Hindlimb muscle (tissue), 1 donor: ENCODE measurements at places on chromosomes 16 and 17. TPM values are rescaled to one million over a fixed set of nuclear protein-coding genes. Genes with fewer than 3 reads are reported as not detected.

HOXB6 gene
- 1.8 TPM for polyA plus RNA-seq

DNA sequence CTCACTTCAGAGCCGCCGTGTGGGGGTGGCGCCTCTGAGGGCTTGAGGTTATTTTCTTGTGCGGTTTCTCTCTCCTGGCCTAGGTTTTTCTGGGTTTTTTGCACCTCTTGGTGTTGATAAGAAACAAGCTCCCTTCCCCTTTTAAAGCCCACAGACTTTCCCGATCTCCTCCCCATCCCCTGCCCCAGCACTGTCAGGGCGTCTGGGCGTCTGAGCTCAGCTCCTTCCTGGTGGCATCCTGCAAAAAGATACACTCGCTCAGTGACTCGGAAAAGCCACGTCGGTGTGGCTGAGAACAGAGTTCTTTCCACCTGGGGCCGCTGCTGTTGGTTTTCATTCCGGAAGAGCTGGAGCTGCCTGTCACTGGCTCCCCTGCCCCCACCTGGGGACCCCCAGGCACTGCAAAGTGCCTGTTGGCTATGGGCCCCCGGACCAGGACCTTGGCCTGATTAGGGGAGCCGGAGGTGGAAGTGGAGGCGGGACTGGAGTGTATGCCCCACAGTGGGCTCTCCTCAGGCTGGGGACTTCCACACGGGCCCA, 14.5 kb downstream of the BAIAP2 start:
- DNase-seq = no peak

- no peak for DNase-seq
These were observed 13.0 kb downstream of the MT1X start for GRCh38 chr16:56695246-56695645.

DNA sequence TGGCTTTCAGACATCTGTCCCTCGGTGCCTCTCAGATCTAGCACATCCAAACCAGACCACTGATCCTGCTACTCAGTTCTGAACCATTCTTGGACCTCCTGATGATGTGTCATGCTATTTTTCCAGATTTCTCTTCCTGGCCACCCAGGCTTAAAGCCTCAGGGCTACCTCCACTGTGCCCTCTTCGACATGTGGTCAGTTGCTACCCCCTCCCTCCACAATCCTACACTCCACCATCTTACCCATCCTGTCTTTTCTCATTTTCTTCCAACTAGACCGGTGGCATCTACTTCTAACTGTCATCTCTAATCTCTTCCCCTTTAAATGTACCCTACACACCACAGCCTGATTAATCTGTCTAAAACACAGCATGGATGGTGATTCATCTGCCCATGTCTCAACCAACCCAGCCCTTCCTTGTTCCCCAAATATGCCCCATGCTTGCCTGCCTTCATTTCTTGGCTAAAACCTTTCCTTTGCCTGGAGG, 478.6 kb downstream of the SLC39A11 start:
- no peak for DNase-seq

GRCh38 chr16:842061-842476, 41.5 kb upstream of the GNG13 start:
- DNase-seq = peak; percentile 57

GRCh38 chr16:84598360-84598759, 19.5 kb downstream of the COTL1 start:
- DNase-seq = no peak

GRCh38 chr16:28133666-28134065, 70.2 kb upstream of the GSG1L start:
- no peak for DNase-seq

- no peak for DNase-seq
These were observed 62.7 kb upstream of the IRX6 start for GRCh38 chr16:55261301-55261700.

SCGB1C2 gene
- not detected for polyA plus RNA-seq

STAC2 gene
- polyA plus RNA-seq = 0.25 TPM

DNA sequence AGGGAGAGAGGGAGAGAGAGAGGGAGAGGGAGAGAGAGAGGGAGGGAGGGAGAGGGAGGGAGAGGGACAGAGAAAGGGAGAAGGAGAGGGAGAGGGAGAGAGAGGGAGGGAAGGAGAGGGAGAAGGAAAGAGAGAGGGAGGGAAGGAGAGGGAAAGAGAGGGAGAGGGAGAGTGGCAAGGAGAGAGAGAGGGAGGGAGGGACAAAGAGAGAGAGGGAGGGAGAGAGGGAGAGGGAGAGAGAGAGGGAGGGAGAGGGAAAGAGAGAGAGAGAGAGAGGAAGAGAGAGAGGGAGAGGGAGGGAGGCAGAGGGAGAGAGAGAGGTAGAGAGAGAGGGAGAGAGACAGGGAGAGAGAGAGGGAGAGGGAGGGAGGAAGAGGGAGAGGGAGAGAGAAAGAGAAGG, 73.5 kb downstream of the AXIN2 start:
- DNase-seq = no peak

GRCh38 chr16:60463986-60464385, 1572.3 kb downstream of the CDH8 start:
- no peak for DNase-seq

DNA sequence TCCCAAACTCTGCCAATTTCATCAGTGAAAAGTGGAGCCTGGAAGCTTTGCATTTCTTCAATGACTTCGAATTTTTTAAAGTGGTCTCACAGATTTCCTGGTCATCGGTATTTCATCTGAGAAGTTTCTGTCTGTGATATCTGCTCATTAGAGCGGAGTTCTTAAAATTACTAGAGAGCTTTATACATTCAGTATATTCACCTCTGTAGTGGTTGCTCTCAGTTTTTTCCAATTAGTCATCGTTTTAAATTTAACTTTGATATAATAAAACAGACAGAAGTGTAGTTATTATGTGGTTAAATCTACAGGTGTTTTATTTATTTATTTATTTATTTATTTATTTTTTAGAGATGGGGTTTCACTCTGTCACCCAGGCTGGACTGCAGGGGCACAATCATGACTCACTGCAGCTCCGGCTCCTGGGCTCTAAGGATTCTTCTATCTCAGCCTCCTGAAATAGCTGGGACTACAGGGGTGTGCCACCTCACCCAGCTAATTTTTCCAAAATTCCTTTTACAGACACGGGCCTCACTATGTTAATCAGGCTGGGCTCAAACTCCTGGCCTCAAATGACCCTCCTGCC, 16.0 kb downstream of the ARHGAP17 start:
- DNase-seq = no peak

- DNase-seq = no peak
These were observed 9.6 kb downstream of the IL32 start for GRCh38 chr16:3074860-3075522.

GAS2L2 gene
- polyA plus RNA-seq = not detected

GRCh38 chr17:33178681-33179080, 114.4 kb downstream of the ASIC2 start:
- no peak for DNase-seq

GRCh38 chr17:497241-498034, 144.8 kb upstream of the RPH3AL start:
- no peak for DNase-seq

WIPI1 gene
- polyA plus RNA-seq = 39.4 TPM

TRIM72 gene
- polyA plus RNA-seq = 98.3 TPM

TRAPPC2L gene
- 51.7 TPM for polyA plus RNA-seq

GRCh38 chr16:11675561-11676511, 7.6 kb downstream of the SNN start:
- no peak for DNase-seq

DNA sequence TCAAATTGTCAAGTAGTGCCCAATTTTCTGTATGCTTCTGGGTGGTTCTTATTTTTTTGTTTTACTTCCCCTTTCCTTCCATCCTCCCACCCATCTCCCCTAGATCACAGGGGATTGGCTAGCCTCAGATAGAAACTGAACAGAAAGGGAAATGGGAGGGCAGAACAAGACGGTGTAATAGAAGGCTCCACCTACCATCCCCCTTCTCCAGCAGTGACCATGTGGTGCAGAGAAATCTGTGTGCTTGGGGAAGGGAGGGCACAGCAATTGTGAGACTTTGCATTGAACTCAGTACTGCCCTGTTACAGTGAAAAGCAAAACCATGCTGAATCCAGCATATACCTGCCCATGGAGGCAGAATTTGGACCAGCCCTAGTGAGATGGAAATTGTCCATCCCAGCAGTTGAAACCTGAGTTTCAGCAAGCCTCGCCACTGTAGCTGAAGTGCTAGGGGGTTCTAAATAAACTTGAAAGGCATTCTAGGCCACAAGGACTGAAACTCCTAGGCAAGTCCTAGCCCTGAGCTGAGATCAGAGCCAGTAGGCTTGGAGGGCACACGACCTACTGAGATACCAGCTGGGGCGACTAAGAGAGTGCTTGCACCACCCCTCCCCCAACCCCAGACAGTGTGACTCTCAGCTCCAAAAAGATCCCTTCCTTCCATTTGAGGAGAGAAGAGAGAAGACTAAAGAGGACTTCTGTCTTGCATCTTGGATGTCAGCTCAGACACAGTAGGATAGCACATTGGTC, 5.2 kb downstream of the SLFN11 start:
- DNase-seq = no peak

CX3CL1 gene
- polyA plus RNA-seq = 4.9 TPM

VAT1L gene
- polyA plus RNA-seq = 0.79 TPM

- no peak for DNase-seq
These were observed 4.9 kb downstream of the PMFBP1 start for GRCh38 chr16:72166954-72167561.

- DNase-seq = no peak
These were observed 3.7 kb downstream of the VEZF1 start for GRCh38 chr17:57984261-57984890.

DNA sequence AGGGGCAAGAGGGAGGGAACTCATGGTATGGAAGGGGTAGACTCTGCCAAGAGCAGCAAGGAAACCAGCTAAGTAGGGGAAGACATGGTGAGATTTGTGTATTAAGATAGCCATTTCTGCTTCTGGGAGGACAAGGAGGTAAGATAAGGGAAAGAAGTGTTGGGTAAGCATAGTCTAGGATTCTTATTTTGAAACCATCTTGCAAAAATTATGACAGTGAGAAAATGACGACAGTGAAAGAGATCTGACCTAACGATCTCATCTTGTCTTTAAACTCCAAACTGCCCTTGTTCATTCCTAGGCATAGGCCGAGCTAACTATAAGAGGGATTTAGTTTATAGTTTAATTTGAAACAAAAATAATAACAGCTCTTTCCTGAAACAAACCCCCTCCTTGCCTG, 5.6 kb upstream of the RBL2 start:
- DNase-seq = no peak

- peak; percentile 12 for DNase-seq
These were observed 39.2 kb upstream of the FAM20A start for GRCh38 chr17:68640242-68640989.

- DNase-seq = no peak
These were observed 244.1 kb downstream of the CEP112 start for GRCh38 chr17:65947831-65948230.

GRCh38 chr16:51003850-51004566, 147.1 kb downstream of the SALL1 start:
- no peak for DNase-seq

DNA sequence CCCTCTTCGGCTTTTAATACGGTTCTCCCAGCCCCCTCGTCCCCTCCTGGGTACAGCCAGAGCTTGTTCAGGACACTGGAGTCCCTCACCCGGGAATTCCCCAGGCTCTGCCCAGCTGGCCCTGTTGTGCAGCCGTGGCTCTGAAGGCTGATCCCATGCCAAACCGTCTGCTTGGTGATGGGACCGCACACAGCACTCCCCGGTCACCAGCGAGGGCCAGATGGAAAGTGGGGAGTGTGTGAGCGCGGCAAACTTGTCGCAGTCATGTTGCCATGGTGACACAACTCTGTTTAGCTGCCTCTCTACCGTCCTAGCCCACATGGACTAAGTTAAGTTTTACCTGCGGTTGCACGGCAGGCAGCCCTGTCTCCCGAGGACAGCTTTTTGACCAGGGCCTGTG, 107.9 kb downstream of the RAP1GAP2 start:
- peak; percentile 34 for DNase-seq

DNA sequence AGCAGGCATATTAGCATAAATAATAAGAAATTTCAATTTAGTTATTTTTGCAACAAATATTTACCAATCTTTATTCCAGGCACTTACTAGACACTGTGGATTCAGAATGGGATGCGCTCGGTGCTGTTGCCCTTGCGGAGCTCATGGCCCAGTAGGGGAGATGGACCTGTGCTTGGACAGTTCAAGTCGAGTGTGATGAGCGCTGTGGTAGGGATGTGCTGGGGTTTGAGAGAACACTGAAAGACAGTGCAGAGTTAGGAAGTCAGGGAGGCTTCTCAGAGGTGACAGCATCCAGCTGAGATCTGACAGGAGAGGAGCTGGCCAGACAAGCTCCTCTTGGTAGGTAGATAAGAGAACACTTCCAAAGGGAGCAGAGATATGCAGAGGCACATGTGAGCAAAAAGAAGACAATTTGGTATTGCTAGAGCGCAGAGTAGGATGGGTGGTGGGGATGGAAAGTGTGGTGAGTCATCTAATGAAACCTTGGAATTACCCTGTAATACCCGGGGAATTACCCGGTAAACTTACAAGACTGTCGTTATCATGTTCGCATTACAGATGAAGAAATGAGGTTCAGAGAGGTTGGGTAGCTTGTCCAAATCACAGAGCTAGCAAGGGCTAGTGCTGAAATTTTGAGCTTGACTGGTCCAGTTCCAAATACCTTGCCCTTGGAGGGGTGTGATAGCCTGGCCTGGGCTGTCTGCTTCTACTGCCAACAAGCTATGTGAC, 298.1 kb upstream of the N4BP1 start:
- no peak for DNase-seq

SPATA22 gene
- polyA plus RNA-seq = 0.32 TPM

DNA sequence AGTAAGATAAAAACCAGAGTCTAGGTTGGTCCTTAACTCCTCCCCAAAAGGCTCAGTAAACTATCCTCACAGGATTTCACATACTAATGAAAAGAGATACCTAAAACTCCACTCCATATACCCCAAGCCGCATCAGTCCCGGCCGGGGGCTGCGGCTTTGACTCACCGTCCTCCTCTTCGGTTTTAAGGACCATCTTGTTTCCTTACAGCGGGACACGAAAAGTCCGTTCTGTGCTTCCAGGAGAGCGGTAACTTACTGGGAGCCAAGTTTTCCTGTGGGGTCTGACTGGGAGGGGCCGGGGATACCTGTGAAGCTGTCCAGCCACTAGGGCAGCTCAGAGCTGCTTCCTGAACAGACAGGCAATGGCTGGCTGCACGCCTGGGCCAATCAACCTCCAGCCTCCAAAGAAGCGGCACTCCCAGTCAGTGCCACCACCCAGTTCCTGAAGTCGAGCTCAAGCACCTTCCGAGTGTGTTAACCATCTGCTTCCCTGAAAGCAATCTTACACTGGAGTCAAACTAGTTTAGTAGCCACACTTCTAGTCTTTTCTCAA, 45.5 kb downstream of the CYTH1 start:
- no peak for DNase-seq

- no peak for DNase-seq
These were observed 400.1 kb upstream of the ERCC4 start for GRCh38 chr16:13519871-13520270.

DNA sequence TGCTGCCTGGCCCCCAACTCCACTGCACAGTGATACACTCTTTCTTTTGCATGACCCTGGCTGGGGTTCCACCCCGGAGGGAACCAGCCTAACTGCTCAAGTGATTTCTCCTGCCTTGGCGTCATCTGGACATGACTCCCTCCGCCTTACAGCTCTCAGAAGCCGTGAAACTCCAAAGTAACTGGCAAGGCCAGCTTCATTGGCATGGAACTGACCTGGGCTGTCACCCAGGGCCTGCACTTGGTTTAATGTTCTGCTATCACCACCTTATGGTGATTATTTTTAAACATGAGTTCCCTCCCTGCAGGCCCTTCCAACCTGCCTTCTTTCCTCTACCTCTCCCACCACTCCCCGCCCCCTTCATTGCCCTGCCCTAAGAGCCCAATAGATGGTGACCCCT, 139.7 kb upstream of the CDH5 start:
- DNase-seq = no peak

CHST6 gene
- 0.77 TPM for polyA plus RNA-seq

HSPB9 gene
- polyA plus RNA-seq = 0.34 TPM
